ENCODE measurements at places on chromosomes 4 and X.

DNA sequence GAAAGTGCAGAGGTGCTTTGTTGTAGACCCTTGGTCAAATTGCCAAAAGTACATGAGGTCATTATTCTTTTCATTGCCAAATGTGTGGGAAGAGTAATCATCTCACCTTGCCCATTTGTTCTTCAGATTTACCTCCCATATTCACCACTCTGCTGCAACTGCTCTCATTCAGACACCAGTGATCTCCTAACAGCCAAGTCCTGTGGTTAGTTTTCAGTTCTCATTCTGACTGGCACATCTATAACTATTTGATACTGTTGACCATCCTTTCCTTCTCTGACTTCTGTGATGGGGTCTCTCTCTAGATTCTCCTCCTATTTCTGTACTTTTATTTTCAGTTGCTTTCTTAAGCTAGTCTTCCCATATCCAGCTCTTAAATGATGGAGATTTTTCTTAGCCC lies 39.8 kb downstream of the GRIA3 start:
- DNase-seq = no peak

DNA sequence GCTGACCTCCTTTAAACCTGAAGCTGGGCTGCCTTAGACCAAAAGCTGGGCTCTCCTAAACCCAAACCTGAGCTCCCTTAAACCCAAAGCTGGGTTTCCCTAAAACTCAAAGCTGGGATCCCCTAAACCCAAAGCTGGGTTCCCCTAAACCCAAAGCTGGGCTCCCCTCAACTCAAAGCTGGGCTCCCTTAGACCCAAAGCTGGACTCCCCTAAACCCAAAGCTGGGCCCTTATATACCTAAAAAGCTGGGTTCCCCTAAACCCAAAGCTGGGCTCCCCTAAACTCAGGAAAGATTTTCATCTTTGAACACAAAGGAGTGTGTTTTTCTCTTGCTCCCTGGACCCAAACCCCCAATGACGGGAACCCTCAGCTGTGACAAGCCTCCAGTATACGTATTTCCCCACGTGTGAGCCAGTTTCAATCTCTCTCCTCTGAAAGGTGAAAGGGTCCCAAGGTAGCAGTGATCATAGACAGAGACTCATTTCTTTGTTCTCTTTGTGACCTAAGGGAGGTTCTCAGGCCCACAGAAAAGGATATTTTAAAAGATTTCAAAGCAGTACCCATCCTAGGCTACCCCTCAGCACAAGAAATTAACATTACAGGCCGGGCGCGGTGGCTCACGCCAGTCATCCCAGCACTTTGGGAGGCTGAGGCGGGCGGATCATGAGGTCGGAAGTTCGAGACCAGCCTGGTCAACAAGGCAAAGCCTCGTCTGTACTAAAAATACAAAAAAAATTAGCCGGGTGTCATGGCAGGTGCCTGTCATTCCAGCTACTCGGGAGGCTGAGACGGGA lies 31.3 kb upstream of the ASMTL start:
- no peak for DNase-seq

DNA sequence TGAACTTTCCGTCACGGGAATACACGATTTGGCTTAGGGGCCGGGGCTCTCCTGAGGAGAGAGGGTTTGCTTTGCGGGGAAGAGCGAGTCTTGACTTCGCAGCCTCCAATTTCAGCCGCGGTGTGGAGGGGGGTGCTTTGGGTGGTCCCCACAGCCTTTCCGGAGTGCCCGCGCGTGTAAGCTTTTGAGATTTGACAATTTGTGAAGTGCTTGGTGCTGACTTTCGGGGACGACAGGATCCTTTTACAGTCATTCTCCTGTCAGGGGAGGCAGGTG lies 355 bp downstream of the SCML1 start:
- DNase-seq = no peak

DNA sequence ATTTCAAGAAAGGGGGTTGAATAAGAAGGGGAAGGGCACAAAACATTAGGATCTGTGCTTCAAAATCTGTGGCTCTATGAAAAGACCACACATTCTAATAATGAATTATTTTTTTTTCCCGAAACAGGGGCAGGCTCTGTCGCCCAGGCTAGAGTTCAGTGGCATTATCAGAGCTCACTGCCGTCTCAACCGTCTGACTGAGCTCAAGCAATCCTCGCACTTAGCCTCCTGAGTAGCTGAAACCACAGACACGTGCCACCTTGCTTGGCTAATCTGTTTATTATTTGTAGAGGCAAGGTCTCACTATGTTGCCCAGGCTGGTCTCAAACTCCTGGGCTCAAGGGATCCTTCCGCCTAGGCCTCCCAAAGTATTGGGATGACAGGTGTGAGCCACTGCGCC lies 33.4 kb downstream of the ACSL1 start:
- DNase-seq = no peak

- no peak for DNase-seq
Observed at GRCh38 chrX:150148749-150149672, 210.7 kb upstream of the EOLA2 start.

- no peak for DNase-seq
Observed at GRCh38 chrX:112688242-112688641, 8.5 kb upstream of the LHFPL1 start.

GRCh38 chr4:138035781-138036258 lies 206.3 kb downstream of the SLC7A11 start:
- DNase-seq = no peak

- no peak for DNase-seq
Observed at GRCh38 chr4:24180586-24180985, 290.7 kb upstream of the PPARGC1A start.

- DNase-seq = no peak
Observed at GRCh38 chrX:102711872-102712215, 404 bp upstream of the GPRASP2 start.

DNA sequence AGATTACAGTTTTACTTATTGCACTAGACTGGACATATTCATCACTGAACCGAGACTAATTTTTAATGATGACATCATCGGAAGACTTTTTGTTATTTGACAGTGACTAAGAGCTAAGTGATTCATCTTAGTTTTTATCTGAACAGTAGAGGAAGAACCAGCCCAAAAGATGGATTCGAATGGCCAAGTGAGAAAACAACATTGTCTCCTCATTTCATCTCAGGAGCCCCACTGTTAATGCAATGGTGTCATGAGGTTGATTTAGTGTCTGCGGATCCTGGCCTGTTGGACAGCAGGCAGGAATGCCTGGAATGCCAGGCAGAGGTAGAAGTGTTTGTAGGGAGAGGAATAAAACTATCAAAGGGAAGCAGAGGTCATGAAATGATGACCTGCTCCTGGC lies 37.8 kb upstream of the HPF1 start:
- DNase-seq = no peak

- no peak for DNase-seq
Observed at GRCh38 chrX:119015407-119016237, 41.2 kb downstream of the LONRF3 start.

DNA sequence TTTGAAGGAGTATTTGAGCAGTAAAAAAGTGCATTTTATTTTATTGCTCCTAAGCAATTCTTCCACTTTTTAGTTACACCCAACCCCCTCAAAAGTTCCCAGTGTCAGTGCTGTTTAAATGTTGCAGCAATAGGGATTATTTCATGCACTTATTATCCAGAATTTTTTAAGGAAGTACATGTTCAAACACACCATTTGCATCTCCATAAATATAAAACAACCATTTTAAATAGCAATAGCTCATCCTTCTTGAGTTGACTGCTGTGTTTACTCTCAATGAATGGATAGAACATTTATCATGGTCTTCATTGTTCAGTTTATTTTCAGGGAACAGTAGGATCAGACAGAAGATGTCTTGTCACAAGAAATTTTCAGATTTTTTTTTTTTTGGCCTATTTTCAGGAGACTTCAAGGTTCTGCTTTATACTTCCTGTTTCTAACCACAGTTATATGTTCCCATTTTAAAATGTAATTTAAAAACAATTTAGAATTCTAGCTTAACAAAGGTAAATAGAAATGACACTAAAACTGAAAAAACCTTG lies 171.9 kb downstream of the TMA16 start:
- no peak for DNase-seq

- DNase-seq = no peak
Observed at GRCh38 chr4:85707611-85708010, 232.7 kb downstream of the ARHGAP24 start.

DNA sequence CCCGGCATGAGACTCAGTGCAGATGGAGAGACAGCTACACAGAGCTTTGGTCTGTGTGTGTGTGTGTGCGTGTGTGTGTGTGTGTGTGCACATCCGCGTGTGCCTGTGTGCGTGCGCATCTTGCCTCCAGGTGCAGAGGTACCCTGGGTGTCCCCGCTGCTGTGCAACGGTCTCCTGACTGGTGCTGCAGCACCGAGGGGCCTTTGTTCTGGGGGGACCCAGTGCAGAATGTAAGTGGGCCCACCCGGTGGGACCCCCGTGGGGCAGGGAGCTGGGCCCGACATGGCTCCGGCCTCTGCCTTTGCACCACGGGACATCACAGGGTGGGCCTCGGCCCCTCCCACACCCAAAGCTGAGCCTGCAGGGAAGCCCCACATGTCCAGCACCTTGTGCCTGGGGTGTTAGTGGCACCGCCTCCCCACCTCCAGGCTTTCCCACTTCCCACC lies 14.3 kb downstream of the FGFR3 start:
- no peak for DNase-seq

GRCh38 chr4:78766026-78766425 lies 10.1 kb upstream of the BMP2K start:
- no peak for DNase-seq

DNA sequence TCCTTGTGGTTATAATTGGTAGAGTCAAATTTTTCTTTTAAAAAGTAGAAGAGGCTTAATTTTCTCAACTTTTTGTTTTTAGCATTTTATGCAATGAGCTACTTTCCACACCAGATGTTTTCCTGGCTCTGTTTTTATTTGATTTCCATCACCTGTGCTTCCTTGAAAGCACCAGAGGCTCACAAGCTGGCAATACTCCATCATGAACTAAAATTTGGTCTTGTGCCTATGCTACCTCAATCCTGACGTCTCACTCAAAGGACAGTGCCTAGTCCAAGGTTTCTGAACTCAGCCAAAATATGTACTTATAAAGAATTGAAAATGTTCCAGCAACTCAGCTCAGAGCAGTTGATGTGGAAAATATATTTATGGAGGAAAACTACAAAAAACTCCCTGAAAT lies 914.0 kb upstream of the PRKX start:
- no peak for DNase-seq

DNA sequence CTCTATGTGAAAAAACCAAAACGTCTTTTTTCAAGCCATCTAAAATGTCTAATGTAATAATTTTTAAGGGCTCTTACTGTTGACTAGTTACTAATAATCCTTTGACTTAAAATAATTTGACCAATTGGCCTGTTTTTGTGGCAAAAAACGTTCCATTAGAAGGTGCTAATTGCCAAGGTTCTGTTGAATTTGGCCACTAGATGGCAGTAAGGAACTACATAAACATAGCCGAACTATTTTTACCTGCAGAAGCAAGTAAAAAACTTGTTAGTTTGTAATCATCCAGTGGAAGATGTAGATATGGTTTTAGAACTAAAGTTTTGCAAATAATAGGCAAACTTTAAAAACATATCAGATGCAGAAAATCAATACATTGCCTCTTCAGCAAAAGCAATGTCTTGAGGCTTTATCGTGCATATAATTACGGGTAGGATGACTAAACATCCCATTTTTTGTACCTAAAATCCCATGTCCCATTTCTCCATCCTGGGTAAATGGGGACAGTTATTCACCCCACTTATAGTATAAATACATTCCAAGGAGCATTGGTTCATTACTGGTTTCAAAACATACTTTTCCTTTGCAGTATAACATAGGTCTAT lies 57.6 kb downstream of the PROM1 start:
- DNase-seq = no peak

GRCh38 chrX:9071031-9071650 lies 37.2 kb upstream of the FAM9B start:
- DNase-seq = no peak

DNA sequence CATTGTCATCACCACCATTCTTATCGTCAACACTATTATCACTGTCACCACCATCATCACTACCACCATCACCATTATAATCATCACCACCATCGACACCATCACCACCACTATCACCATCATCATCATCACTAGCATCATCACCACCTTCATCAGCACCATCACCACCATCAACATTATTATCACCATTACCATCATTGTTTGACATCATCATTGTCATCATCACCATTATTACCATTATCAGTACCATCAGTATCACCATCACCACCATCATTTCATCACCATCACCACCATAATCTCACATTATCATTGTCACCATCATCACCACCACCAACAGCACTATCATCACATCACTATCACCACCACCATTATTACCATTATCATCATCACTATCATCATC lies 47.5 kb upstream of the NKX1-1 start:
- no peak for DNase-seq

- DNase-seq = no peak
Observed at GRCh38 chr4:38752941-38753806, 29.6 kb downstream of the TLR10 start.

DNA sequence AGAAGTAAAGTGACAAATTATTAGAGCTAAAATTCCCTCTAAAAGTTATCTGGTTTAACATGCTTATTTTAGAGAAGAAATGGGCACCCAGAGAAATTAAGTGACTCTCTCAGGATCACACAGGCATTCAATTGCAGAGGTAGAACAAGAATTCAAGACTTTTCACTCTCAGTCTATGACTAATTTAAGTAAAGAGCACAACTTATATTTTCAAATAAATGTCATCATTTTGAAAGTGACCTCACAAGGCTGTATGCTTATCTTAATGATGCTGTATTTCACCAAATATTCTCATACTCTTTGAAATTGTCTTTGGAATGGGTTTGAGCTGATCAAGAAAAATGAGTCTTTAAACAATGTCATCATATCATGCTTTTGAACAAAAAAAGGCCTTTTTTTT lies 15.3 kb downstream of the GPR174 start:
- no peak for DNase-seq

- no peak for DNase-seq
Observed at GRCh38 chrX:37745835-37746217, 34.0 kb upstream of the CYBB start.

DNA sequence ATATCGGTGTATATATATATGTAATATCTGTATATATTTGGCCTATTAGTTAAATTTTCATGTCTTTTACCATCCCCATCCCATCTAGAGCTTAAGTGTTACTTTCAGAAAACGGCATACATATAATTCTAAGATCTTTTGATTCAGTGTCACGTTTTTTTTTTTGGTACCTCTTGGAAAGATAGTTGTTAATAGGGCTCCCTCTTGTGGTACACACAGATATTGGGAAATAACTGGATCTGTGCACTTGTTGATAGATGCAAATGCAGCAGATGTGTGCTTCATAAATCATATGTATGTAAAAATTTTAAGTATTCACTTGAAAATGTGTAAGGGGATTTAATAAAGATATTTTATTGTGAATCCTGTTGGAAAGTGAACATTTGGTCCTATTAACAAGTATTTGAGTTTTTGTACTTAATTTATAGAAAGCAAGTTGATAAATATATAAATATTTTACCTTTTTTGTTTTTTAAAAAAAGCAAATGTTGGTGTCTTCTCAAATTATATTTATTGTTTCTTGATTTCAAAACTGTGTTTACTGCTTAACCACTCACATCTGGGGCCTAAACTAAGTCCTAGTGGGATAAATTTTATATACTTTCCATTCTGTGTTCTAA lies 74.7 kb downstream of the PAQR3 start:
- DNase-seq = no peak

- DNase-seq = no peak
Observed at GRCh38 chr4:140742838-140743193, 13.4 kb downstream of the TBC1D9 start.

All from stimulated activated CD8-positive, alpha-beta memory T cell treated with anti-CD3 and anti-CD28 coated beads, Interleukin-2, amount 100 ng/mL, for 1 hour (primary cell).